ENCODE measurements at places on chromosomes 7 and 10.

DNA sequence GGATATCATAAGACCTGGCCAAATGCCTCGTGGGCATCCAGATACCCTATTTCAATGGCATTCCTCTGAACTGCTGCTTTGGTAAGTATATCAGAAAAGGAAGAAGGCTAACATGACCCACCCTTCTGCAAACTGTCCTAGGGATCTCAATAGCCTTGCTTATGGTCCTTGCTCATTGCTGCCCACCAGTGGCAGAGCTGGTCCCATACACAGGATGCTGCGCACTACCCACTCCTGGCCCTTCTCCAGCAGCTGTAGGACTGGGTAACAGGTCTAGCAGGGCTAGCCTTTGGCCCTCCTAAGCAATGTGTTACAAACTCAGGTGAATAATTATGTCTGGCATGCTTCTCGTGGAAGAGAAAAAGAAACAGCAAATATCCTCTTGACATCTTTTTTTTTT, 72.5 kb downstream of the C10orf90 start:
- no peaks in the 10 kb centered on the region for H3K36me3 ChIP-seq
- no peak overlapping the region for H3K27ac ChIP-seq
- no peak for DNase-seq
- no peaks in the 10 kb centered on the region for H3K4me1 ChIP-seq
- H3K27me3 ChIP-seq = peaks cover 18% of the 10 kb centered on the region

GRCh38 chr7:288671-289101, 1.3 kb upstream of the FOXL3 start:
- no peaks in the 10 kb centered on the region for H3K4me1 ChIP-seq
- DNase-seq = no peak
- H3K36me3 ChIP-seq = no peaks in the 10 kb centered on the region
- H3K27ac ChIP-seq = no peak overlapping the region

GRCh38 chr10:117936141-117936540, 110.6 kb downstream of the RAB11FIP2 start:
- H3K4me1 ChIP-seq = no peaks in the 10 kb centered on the region
- H3K27me3 ChIP-seq = peaks cover 14% of the 10 kb centered on the region
- DNase-seq = no peak
- no peak overlapping the region for H3K4me3 ChIP-seq

DNA sequence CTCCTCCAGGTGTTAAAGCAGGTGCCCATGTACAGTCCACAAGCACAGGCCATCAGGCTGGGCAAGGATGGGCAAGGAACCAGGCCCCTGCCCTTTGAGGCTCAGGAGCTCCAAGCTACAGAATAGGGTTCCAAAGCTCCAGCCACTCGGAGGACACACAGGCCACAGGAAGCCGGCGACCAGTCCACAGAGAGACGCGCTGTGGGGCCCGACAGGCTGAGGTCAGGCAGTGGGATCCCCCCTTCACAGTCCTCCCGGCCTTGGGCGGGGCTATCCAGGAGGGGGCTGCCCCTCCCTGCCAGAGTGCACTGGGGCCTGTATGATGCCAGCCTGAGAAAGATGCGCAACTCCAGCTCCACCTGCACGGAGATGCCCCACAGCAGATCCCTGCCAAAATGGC, 34.0 kb downstream of the MAD1L1 start:
- no peak overlapping the region for H3K4me3 ChIP-seq
- no peak for DNase-seq

GRCh38 chr7:44760034-44760580, 11.5 kb downstream of the ZMIZ2 start:
- H3K27me3 ChIP-seq = no peaks in the 10 kb centered on the region
- DNase-seq = no peak

- no peak overlapping the region for H3K27ac ChIP-seq
- peak overlapping the region; percentile 6 for H3K4me3 ChIP-seq
- no peaks in the 10 kb centered on the region for H3K27me3 ChIP-seq
- peaks cover 6% of the 10 kb centered on the region for H3K36me3 ChIP-seq
Measured at GRCh38 chr10:62133618-62134017, 135.0 kb downstream of the RTKN2 start.

DNA sequence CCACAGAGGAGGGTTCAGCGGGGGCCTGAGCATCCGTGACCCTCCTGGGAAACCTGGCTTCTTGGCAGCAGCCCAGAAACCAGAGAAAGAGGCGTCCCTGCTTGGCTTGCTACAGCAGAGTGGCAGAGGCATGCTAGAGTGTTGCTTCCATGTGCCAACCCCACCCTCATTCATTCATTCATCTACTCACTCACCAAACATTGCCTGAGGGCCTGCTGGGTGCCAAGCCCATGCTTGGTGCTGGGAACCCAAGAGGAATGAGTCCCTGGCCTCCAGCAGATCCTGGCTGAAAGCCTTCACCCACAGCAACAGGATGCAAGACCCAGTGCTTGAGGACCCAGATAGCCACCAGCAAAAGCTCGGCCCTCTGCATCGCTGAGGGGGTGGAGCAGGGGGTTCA, 129.0 kb downstream of the CDH23 start:
- H3K4me1 ChIP-seq = no peaks in the 10 kb centered on the region
- H3K36me3 ChIP-seq = no peaks in the 10 kb centered on the region
- peaks cover 7% of the 10 kb centered on the region for H3K27me3 ChIP-seq
- H3K27ac ChIP-seq = no peak overlapping the region

- no peaks in the 10 kb centered on the region for H3K4me1 ChIP-seq
- DNase-seq = no peak
- H3K4me3 ChIP-seq = no peak overlapping the region
- no peaks in the 10 kb centered on the region for H3K36me3 ChIP-seq
- peaks cover 5% of the 10 kb centered on the region for H3K27me3 ChIP-seq
- no peak overlapping the region for H3K27ac ChIP-seq
Measured at GRCh38 chr7:5406957-5407945, 16.4 kb downstream of the TNRC18 start.

DNA sequence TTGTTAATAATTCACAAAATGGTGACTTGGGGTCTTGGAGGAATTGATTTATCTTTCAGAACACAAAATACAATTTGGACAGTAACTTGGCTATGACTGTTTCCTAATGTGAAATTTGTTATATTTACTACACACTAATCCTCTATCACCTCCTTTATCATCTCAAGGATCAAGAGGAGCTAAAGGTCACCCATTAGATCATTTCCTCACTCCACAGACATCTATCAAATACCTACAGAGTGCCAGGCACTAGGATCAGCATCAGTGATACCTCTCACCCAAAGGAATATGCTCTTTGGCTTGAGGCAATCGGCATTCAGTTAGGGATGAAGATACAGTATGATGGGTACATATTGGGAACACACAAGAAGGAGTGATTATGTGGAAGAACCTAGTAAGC, 132.1 kb downstream of the INHBA start:
- H3K4me1 ChIP-seq = no peaks in the 10 kb centered on the region
- no peak overlapping the region for H3K27ac ChIP-seq
- H3K27me3 ChIP-seq = no peaks in the 10 kb centered on the region
